ENCODE measurements at places on chromosomes 3 and 15. TPM values are rescaled to one million over a fixed set of nuclear protein-coding genes. Genes with fewer than 3 reads are reported as not detected.
A peak's percentile ranks its signal among the peaks of the same experiment; 100 is the strongest.

GRCh38 chr3:99700631-99701268 lies 62.4 kb downstream of the COL8A1 start:
- DNase-seq: no peak

- DNase-seq: no peak
Measured at GRCh38 chr15:68195336-68196112, 9.6 kb downstream of the CALML4 start.

GRCh38 chr15:40664909-40665308 lies 30.1 kb upstream of the RAD51 start:
- no peak for DNase-seq

GRCh38 chr3:150022381-150023238 lies 51.9 kb upstream of the PFN2 start:
- DNase-seq: no peak

- no peak for DNase-seq
Measured at GRCh38 chr3:136943436-136943835, 14.3 kb upstream of the IL20RB start.

- DNase-seq: no peak
Measured at GRCh38 chr15:34760909-34761308, 6.1 kb upstream of the GJD2 start.

- no peak for DNase-seq
Measured at GRCh38 chr3:145857956-145858355, 303.0 kb downstream of the PLOD2 start.

GRCh38 chr15:38589502-38589901 lies 24.9 kb upstream of the RASGRP1 start:
- DNase-seq: no peak

DNA sequence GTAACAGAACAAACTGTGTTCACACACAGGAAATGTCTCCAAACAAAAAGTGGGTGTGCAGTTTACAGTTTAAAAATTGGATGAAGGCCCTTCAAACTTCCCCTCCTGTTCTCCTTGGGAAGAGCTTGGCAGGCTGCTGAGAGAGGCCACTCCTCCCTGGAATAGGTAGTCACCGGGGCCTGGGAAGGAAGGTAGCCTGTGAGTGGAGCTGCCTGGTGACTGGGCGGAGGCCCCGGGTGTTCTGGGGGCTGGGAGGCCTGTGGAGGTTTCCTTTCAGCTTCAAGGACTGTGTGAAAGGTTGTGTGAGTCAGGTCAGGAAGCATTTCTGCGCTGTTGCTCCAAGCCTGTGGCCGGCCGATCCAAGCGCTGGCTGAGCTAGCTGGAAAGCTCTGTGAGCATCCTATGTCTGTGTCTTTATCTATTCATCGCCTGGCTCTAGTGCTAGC lies 14.1 kb downstream of the SLCO3A1 start:
- DNase-seq: no peak

DNA sequence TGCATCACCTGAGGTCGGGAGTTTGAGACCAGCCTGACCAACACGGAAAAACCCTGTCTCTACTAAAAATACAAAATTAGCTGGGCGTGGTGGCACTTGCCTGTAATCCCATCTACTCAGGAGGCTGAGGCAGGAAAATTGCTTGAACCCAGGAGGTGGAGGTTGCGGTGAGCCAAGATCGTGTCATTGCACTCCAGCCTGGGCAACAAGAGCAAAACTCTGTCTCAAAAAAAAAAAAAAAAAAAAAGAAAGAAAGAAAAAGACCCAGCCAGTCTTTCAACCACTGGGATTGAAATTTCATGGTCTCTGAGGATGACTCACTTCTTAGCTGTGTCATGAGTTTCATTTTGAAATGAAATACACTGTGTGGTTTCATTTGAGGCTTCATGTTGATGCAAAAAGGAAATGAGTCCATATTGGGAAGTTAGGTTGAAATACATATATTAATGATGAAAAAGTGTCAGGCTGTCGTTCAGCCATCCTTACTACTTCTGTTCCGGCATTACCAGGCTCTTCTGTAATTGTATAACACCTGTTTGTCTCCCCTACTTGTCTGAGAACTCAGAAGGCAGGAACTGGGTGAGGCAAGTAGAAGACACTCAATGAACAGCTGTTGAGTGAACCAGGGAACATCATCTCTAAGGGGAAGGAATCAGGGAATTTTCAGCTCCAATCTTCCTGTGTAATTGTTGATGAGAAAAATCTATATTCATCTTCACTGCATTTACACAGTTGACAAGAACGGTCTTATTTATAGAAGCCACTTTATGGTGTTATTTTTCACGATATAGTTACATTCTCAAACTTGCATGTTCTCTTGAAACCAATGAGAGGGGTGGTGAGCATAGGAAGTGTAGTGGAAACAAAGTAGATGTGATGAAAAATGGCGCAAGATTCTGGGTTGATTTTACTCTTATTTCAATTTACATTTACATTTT lies 87.4 kb downstream of the NFKBIZ start:
- peak; percentile 43 for DNase-seq

DNA sequence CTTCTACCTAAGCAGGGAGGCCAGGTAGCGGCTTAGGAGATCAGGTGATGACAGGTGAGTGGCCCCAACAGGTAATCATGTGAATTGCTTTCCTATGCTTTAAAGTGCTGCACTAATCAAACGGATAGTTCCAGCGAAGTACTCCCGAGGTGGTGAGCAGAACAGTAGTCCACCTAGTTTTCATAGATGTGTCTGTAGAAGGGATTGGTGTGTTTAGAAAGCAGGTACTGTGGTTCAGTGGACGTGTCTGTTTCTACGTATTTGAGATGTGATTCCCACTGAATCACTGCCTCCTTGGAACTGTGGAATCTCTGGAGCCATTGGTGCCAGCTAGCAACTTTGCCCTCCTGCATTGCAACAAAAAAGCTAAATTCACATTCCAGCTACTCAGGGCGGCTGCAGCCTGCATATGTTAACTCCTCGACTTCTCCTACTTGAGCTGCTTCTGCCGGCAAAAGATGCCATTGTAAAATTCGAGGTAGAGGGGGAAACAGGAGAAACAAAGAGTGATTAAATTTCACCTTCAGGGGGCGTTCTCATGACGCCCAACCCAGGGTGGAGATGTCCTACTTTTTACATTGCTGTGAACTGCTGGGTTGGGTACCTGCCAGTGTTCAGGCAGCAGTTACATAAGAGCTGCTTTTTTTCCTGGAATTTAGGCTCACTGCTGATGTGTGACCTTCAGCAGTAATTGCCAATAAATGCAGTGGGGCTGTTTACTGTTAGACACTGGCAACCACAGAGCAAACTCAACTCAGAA lies 227.3 kb downstream of the ITPR1 start:
- DNase-seq: peak; percentile 24

- DNase-seq: no peak
Measured at GRCh38 chr3:37511463-37511920, 337.1 kb upstream of the LRRFIP2 start.

The PSMD6 gene
- 75.0 TPM for total RNA-seq

The RARB gene
- not detected for total RNA-seq

The SNURF gene
- total RNA-seq: 16.3 TPM

The SCN11A gene
- 0.05 TPM for total RNA-seq

The NTRK3 gene
- total RNA-seq: not detected

The SCG3 gene
- total RNA-seq: not detected

The AEN gene
- total RNA-seq: 45.7 TPM
